Foreskin keratinocyte (primary cell): ENCODE measurements at places on chromosomes 2 and 18.

DNA sequence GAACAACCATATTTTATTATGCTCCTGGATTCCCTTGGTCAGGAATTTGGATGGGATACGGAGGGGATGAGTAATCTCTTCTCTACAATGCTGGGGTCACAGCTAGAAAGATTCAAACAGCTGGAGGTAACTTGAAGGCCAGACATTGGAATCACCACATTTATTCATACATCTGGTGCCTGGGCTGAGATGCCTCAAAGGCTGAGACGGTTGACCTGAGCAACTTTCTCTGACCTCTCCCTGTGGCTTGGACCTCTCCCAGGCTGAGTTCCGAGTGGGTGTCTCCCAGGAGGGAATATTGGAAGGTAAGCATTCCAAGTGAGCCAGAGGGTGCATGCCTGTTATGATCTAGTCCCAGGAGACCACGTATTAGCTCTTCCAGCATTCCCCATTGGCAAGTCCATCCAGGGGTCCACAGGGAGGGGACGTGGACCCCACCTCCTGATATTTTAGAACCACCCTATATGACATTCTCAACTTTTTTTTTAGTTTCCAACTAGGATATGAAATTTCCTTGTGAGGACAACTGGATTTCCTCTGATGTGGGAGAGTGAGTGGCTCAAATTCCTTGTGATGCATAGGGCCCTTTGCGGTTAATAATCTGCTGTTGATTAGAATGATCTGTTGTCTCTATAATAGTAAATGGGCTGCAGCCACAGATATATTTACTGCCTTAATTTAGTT, 101.8 kb downstream of the MRPS9 start:
- no peak for DNase-seq

GRCh38 chr2:186695081-186695756, 1.4 kb downstream of the FAM171B start:
- peak; percentile 55 for DNase-seq

DNA sequence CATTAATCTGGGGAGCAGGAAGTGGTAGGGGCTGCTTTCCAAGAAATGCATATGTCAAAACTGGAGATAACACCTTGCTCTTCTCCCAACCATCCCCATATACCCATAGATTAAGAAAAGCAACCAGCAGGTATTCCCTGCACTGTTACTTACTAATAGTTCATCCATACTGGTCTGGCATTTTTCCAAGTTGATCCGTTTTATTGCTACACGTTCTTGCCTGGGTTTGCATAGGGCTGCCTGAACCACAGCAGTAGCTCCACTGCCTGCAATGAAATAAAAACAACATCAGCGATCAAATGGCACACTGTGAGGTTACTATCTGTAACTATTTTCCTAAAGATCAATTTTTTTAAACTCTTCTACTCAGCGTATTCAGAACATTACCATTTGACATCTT, 65.6 kb downstream of the STK39 start:
- DNase-seq: no peak

- DNase-seq: peak; percentile 26
These were observed 102.5 kb downstream of the ATL2 start for GRCh38 chr2:38274286-38275276.

- DNase-seq: no peak
These were observed 46.4 kb upstream of the NARS1 start for GRCh38 chr18:57668021-57668420.

DNA sequence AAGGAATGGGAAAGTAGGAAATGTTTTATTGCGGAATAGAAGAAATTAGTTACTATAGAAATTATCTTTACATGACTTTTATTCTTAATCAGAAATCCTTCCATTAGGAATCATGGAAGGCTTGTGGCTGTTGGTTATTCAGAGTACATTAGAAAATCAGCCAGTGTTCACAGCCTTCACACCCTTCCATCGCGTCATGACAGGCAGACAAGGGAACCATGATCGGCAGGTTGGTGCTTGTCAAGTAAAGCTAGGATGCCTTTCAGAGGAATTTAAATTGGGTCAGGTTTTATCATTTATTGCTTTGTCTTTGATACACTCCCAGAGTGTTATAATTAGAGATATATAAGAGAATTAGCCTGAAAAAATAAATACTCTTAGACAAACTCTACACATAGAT, 400.6 kb downstream of the THSD7B start:
- peak; percentile 79 for DNase-seq

DNA sequence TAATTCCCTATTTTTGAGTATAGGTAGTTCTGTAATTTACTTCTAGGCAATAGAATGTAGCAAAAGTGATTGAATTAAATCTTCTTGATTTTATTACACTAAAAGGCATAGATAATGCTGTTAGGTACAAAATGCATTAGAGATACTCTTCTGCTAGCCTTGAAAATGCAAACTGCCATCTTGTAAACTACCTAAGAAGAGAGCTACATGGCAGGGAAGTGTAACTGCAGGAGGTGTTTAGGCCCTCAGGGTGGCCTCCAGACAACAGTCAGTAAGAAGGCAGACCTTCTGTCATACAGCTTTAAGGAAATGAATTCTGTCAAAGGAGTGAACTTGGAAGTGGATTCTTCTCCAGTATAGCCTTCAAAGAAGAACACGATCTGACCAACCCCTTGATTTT, 1396.8 kb upstream of the SLC39A10 start:
- DNase-seq: no peak

DNA sequence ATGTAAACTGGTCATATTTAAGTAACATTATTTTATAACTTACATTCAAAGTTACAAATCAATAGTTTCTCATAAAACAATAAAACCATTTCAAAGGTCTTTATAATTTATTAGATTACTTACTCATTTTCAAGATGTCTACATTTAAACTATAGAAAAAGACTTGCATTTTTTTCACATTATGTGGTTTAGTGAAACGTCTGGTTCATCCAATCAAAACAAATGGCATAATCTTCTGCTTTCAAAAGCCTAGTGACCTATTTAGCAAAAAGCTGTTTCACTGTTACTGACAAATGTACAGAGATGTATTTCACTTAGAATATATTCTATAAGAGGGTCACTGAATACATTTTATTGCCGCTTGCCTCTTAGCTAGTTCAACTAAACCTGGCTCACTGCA, 49.3 kb upstream of the MCM6 start:
- DNase-seq: no peak
